AG20443 (cell line): ENCODE measurements at places on chromosomes 2 and 18.

- DNase-seq, result peak; percentile 75
These were observed 98.5 kb downstream of the DSEL start for GRCh38 chr18:67417864-67418523.

DNA sequence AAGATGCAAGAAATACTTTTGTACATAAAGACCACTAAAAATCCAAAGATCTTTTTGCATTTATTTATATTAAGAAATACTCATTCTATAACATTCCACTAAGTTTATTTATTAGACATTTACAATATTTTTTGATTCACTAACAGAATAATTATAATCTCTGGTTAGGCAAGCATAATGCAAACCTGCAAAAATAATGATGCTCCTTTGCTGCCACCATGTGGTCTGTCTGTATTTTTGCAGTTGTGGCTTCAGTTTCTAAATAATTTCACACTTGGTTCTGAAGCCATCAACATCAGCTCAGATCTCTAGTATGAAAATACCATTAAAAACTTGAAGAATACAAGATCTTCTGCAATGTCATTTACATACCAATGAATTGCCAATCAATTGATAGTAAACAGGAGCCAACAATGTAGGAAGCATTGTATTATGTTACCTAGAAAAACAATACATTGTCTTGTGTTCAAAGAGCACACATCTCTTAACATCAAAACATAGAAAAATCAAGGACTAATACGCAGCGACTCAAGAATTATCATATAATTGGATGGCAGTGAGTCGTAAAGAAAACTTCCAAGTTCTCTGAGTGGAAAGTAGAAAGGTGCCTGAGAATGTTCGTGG, 28.8 kb upstream of the WDR75 start:
- DNase-seq, result peak; percentile 39

- DNase-seq, result no peak
These were observed 108.2 kb upstream of the GALNT5 start for GRCh38 chr2:157149270-157149669.

DNA sequence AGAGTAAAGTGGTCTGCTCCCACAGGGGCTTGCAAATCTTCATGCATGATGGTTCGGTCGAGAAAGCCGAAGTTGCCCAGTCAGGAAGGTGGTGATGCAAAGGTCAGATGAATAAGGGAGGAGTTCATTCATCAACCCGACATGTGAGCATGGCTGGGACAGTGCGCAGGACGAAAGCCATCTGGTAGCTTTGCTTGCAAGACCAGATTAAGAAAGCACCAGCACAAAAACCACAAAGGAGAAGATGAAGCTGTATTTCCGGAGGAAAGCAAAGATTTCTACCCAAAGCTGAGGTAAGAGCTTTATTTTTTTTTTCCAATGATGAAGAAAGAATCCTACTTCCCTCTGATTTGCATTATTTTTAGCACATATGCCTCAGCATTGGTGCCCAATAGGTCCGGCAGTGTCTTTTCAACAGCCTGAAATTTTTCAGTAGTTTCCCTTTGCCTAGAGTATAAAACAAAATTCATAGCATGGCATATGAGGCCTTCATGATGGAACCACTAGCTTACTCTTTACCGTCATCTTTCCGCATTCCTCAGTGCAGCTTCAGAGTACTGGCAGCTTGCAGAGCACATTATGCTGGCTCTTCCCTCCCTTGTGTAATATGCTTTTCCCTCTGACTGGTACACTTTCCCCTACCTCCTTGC, 112.0 kb upstream of the THOC1 start:
- DNase-seq, result no peak

DNA sequence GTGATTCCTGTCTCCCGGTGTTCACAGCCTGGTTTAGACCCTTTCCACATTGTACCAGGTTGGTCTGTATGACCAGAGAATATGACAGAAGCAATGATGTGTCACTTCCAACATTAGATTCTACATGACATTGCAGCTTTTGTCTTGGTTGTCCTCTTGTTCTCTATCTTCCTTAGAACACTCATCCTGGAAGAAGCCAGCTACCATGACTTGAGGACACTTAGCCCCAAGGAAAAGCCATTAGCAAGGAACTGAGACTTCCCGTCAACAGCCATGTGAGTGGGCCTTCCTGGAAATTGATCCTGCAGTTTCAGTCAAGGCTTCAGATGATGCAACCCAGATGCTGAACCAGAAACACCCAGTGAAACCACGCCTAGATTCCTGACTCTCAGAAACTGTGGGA, 143.3 kb downstream of the MREG start:
- peak; percentile 69 for DNase-seq

GRCh38 chr2:45912109-45912508, 260.6 kb downstream of the PRKCE start:
- DNase-seq, result no peak

GRCh38 chr2:12008425-12009061, 262.1 kb downstream of the LPIN1 start:
- DNase-seq, result no peak

DNA sequence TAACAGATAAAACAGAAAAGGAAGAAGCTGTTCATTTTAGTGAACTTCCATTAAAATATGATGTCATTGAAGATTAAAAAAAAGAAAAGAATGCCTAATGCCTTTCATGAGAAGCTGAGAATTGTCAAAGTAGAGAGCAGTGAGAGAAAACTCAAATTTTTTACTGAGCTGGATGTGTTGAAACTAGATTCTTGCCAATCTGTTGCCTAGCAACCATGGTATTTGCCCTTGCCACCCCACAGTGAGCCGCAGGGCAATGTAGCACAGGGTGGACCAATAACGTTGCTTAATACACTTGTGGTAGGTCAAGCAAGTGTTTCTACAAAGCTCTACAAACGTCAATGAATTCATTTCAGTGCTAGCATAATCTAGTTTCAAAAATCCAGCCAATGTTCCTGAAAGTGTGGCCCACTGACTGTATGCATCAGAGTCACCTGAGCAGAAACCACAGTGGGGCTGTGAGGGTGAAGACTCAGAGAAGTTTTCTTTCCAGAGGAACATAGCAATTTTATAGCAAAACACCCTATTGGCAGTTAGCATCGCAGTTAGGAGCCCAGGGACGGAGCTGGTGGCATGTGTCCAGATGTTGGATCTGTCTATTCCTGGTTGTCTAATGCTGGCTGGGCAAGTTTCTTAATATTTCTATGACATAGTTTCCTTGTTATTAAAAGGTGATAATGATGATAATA, 132.2 kb downstream of the DOCK10 start:
- peak; percentile 81 for DNase-seq

DNA sequence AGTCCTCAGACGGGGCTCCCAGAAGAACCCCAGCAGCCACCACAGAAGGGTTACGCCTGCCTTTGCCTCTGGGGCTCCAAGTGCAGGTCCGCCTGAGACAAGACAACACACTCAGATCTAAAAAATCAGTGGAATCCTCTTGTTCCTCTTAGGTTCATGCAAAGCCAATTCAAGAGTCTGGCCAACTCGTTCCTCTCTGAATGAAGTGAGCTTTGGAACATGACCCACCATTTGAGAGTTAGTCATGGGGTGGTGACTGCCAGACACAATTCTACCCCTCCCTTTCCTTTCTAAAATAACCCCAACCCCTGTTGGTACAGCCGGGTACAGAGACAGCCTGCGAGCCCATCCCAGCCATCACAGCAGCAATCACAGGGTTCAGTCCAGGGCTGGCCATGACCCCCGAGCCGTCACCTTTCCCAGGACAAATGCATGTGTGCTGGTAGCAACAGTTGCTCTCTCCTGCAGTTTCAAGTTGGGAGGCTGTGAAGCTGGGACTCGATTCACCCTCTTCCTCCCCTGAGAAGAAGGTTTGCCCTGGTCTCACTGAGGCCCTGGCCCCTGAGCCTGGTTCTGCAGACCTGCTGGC, 183.1 kb upstream of the SH3BP4 start:
- DNase-seq, result peak; percentile 75

DNA sequence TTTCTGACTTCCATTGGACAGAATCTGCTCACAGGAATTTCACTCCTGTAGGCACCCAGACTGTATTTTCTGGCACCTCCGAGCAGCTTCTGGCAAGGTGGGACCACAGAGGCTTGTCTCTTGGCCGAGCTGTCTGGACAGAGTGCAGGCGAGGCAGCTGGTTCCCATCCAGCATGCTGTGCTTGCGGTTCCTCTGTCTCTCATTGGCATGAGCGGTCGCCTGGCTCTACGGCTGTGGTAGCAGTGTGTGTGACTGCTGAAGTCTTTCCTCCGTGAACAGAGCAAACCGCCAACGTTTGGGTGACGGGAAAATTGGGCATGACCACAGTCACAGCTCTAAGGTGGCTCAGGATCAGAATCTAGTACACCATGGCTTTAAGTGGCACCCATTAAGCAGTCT, 411.7 kb upstream of the NETO1 start:
- DNase-seq, result no peak

DNA sequence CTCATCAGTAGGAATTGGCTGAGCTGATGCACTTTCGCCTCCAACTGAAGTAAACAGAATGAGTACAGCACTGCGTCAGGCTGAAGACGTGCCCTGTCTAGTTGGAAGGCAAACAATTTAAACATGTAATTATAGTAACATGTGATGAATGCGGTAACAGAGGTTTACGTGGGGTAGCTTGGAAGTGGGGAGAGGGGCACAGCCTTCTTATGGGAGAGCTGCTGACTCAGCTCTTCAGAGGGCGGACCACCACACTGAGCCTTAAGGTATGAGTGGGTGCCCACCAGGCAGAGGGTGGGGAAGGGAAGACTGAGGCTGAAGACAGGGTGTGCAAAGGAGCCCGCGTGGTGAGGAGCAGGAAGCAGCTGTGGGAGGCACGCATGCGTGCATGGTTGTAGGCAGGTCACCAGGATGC, 6.2 kb upstream of the EHD3 start:
- DNase-seq, result no peak

DNA sequence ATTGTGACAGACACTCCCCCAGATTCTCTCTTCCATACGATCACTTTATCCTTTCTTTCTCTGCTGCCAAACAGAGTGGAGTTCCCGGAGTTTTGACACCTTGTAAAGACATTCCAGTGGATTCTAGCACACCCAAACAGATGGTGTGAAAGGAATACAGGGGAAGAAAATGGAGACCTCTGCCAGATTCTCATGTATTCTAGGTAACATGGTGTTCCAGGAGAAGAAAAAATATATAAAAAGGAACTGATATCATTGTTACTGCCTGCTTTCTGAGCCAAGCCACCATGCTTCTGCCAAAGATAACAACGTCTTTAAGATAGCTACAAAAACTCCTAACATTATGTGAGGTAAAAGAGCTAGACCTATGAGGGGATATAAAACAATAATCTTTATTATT, 136.5 kb downstream of the TXNL1 start:
- no peak for DNase-seq
